Stimulated activated naive CD4-positive, alpha-beta T cell treated with Interleukin-2 at 50 U/mL for 16 hours (primary cell): ENCODE measurements at places on chromosomes 7 and 10.

GRCh38 chr7:82156168-82156567, 287.4 kb downstream of the CACNA2D1 start:
- no peak for DNase-seq

DNA sequence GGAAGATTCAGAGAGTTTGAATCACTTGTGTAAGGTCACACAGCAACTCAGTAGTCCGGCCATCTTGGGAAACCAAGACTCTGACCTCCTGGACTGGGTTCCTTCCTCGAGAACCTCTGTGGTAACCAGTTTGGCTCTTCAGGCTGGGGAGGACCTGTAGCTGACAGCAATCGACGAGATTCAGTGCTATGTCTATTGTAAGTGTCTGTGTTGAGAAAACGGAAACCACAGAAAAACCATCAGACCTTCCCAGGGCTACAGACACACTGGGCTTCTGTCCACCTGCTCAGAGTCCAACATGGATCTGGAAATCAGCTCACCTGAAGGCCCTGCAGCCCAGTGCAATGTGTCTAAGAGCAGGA, 403.7 kb downstream of the RPS24 start:
- DNase-seq, result no peak

- DNase-seq, result no peak
Measured at GRCh38 chr7:158308001-158308400, 279.6 kb downstream of the PTPRN2 start.

- no peak for DNase-seq
Measured at GRCh38 chr10:4848356-4849041, 22.5 kb downstream of the AKR1E2 start.

GRCh38 chr7:44189286-44189992, at the start of gene GCK:
Gene GCK (minus strand): TSS chr7:44189439. CDS start chr7:44188953, 486 bp downstream.
- no peak for DNase-seq

DNA sequence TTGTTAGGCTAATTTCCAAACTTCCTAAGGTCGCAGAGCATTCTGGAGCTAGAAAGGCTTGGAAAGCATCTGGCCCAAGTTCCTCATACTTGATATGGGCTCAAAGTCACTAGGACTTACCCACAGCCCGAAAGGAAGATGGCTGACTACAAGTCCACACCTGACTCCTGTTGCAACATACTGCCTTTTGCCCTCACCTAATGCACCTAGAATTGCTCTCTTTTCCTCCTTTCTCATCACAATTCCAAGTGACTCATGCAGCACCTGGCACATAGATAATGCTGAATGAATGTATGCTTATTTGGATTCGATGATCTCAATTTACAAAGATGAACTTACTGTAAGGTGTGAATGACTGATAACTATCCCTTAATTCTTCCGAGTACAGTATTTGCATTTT, 131.5 kb downstream of the SORBS1 start:
- DNase-seq, result no peak

DNA sequence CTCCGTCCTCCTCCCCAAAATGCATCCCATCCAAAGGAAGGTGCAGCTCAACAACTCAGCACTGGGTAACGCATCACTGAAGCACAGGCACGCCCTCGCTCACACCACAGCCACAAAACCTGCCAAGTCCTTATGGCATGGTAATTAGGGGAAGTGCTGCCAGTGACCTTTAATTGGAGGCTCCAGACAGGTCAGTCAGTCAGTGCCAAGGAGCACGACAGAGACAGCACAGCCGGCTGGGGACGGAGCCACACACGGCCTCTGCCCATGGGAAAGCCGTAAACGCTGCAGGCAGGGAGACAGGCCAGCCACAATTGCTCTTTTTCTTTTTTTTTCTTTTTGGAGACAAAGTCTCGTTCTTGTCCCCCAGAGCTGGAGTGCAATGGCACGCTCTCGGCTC, 146.5 kb downstream of the MAD1L1 start:
- DNase-seq, result no peak

DNA sequence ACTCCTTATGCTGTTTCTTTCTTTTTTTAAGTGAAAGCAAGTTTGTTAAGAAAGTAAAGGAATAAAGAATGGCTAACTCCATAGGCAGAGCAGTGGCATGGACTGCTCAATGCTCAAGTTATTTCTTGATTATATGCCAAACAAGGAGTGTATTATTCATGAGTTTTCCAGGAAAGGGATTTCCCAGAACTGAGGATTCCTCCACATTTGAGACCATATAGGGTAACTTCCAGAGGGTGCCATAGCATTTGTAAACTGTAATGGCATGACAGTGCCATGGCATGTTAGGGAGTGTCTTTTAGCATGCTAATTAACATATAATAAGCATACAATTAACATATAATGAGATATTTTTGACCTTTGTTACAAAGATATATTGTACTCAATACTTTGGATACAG, 1034.5 kb upstream of the PHF14 start:
- DNase-seq, result no peak
